ENCODE measurements at places on chromosomes 16 and 17.

GRCh38 chr17:71402661-71403141, 718.1 kb upstream of the SOX9 start:
- DNase-seq: no peak

- no peak for DNase-seq
Measured at GRCh38 chr17:47633996-47634395, 15.7 kb upstream of the KPNB1 start.

DNA sequence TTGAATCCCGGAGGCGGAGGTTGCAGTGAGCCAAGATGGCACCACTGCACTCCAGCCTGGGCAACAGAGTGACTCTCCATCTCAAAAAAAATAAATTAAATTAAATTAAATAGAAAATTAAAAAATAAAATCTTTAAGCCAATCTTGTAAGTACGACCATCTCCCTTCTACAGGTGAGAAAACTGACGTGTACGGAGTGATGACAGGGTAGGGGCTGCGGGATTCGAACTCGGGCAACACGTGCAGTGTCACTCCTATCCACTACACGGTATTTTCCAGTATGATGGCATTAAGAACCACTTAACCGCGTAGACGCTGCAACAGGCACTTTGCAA, 762 bp downstream of the WDR59 start:
- no peak for DNase-seq

- DNase-seq: no peak
Measured at GRCh38 chr16:76854234-76854633, 336.8 kb upstream of the MON1B start.

- DNase-seq: no peak
Measured at GRCh38 chr17:9258115-9259015, 237.1 kb downstream of the NTN1 start.

GRCh38 chr17:31392856-31393748, 1.6 kb downstream of the RAB11FIP4 start:
- DNase-seq: no peak

DNA sequence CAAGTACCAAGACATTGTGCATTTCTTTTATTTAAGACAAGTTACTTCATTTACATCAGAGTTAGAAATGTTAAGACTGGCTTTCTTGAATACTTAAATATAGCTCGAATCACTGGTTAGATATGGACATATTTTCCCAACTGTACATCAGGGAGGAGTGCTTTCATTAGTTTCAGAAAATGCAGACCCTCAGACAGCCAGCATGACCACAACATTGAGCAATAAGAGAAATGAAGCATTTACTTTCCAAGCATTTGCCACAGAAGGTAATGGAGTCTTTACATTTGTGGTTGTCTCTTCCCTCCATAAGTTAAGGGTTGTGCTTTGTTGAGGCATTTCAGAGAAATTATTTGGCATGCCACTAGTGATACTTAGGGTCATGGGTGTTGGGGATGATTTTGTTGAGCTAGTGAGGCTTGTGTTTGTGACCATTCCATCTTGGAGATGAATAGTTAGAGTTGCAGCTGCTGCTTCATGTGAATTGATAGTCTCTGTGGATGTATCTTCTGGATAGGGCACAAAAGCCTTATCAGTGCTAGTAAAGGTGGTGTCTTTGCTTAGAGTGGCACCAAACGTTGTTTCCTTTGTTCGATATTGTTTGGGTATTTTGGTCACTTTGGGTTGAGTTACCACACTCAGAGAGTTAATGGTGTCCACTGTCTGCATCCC, 2.1 kb downstream of the OMG start:
- no peak for DNase-seq

DNA sequence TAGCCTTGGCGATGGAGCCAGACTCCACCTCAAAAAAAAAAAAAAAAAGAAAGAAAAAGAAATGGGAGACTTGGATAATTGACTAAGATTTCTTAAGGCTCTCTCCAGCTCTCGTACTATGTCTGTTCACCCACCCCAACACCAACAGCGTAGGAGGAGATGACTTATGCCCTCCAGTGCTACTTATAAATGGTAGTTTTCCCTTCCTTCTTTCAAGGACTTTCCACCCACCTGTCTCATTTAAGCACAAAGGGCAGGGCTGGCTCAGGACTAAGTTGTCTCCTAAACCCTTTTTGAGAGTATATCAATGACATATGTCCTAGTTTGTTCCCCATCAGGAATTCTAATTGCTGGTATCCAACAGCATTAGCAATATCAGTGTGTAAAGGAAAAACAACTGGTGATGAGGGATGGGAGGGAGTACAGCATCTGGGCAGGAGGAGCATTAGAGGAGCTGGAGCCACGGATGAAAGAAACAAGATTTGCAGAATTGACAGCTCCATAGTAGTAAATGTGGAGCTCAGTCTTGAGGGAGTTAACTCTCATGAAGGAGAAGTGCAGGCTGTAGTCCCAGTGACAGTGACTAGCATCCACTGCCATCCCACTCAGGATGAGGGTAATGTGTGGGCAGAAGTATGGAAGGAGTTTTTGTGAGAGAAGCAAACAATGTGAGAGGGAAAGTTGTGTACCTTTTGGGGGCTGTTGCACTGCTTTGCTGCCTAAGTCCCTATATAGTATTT, 17.2 kb downstream of the UBE2Z start:
- DNase-seq: no peak

DNA sequence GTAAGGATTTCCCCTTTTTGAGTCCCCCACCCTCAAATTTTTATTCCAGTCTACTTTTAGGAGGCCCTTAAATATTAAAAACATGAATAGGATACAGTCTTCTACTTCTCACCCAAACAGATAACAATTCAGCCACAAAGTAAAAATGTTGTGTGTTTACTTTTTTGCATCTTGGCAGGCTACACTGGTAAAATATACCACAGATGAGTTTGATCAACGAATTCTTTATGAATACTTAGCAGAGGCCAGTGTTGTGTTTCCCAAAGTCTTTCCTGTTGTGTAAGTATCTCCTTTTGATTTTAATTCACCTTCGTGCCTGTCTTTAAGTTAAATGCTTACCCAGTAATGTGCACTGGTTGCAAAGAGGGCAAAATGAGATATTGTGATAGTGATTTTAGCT, 34.4 kb upstream of the RAB11FIP4 start:
- DNase-seq: no peak

DNA sequence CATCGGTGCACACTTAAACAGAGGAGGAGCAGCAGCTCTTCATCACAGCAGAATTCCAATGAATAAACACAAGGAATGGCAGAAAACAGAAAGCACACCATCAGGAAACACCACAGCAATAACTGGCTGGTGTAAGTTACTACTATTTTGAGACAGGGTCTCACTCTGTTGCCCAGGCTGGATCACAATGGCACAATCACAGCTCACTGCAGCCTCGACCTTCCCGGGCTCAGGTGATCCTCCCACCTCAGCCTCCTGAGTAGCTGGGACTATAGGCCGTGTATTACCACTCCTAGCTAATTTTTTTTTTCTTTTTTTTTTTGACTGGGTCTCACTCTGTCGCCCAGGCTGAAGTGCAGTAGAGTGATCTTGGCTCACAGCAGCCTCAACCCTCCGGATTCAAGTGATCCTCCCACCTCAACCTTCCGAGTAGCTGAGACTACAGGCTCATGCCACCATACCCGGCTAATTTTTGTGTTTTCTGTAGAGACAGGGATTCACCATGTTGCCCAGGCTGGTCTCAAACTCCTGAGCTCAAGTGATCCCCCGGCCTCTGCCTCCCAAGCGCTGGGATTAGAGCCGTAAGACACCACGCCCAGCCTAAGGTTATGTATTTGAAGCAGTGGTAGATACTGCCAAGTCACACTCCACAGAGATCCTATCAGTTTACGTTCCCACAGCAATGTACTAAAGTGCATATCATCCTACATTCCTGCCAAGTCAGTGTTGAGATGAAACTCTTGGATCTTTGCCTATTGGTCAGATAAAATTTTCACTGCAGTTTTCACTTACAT, 20.7 kb downstream of the TRAP1 start:
- no peak for DNase-seq

DNA sequence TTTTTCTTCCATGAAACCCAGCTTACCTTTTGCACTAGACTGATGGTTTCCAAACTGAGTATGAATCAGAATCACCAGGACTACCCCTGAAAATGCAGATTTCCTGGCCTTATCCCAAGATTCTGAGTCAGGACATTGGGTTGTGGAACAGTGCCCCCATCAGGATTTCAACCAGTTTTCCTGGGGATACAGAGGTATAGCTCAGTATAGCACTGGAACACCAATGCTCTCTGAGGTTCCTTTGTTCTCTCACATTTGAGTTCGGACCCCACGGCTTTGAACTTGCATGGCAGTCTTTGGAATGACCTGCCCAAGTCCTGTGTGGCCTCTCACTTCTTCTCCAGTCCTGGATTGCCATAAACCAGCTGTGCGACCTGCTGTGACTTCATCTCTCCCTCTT, 12.8 kb upstream of the CCL8 start:
- no peak for DNase-seq

DNA sequence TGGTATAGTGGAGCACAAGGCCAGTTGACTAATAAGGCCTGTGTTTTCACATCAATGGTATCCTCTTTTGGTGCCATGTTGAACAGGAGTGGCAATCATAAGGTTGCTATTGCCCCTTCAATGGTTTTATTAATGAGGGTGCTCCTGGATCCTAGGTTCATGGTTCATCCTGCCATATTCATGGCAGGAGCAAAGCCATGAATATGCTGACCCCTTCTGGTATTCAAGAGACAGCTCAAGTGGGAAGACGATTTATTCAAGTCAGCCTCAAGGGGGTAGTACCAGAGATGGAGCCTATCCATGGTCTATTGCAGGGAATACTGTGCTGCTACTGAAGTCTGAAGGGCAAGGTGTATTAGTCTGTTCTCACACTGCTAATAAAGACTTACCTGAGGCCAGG, 2.6 kb downstream of the ABCA9 start:
- DNase-seq: no peak

DNA sequence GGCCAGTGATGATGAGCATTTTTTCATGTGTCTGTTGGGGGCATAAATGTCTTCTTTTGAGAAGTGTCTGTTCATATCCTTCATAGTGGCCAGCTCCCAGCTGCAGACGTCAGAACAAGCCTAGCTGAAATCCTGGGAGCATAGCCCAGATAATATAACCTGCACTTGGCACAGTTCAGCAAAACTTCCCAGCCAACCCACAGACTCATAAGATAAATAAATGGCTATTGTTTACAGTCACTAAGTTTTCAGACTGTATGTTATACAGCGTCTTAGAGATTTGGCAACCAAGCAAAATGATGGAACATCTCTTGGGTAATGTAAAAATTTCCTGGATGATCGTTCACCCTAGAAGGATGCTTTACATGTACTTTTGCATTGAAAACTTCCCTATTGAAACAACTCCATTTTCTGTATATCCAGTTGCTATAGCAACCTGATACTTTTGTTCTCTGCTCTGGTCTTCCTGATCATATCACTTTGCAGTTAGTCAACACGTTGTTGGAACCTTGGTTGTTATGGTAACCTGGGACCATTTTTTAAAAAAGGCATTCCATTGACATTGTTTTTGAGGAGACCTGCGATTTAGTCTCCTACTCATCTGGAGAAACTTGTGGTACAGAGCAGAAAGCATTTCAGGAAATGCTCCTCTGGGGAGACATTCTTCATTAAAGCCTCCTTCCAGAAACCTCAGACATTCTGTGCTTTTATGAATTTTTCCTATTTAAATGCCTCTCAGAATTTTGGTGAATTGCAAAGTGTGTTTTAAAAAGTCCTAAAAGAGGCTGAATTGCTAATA, 378.7 kb downstream of the HS3ST4 start:
- no peak for DNase-seq

DNA sequence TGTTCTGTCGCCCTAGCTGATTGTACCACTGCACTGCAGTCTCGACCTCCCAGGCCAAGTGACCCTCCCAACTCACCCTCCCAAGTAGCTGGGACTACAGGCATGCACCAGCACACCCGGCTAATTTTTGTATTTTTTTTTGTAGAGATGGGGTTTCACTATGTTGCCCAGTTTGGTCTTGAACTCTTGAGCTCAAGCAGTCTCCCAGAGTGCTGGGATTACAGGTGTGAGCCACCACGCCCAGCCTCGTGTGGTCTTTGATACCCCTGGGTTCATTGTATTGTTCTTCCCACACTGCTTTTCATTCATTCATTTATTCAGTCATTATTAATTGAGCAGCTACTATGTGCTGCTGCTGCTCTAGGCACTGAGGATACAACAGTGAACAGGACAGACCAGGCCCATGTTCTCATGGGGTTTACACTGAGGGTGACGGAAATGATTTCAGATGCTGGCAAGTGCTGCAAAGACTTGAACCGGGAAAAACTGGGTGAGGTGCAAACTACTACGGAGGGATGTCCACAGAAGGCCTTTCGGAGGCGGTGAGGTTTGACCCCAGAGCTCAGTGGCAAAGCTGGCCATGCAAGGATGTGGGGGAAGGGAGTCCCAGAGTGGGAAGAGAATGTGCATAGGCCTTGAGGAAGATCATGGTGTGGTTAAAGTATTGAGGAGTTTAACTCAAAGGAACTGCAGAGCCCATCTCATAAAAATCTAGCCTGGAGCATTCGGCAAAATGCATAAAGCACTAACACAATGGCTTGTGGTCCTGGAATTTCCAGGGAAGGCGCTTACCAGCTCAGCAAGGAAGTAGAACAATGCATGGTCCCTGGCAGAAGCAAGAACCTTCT, 10.9 kb downstream of the ABCC1 start:
- DNase-seq: no peak

DNA sequence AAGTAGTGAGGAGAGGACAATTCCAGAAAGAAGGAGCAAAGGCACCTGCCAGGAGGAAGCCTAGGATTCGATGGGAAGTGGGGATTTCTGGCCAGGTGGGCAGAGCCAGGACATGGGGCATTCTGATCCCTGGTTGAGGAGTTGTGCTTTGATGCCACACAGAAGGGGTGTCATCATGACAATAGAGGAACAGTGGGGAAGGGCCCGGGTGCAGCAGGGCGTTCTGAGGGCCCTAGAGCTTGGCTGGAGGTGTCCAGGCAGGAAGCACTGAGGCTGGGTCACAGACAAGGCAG, 4.3 kb downstream of the EVPLL start:
- no peak for DNase-seq

GRCh38 chr17:58320163-58320558, 8.4 kb downstream of the TSPOAP1 start:
- DNase-seq: no peak

GRCh38 chr16:74297145-74297665, 591 bp downstream of the PSMD7 start:
- DNase-seq: no peak

GRCh38 chr17:42798011-42798382, 507 bp downstream of the COA3 start:
- no peak for DNase-seq

GRCh38 chr17:40953881-40954280, 12.9 kb downstream of the KRT39 start:
- DNase-seq: no peak

- DNase-seq: no peak
Measured at GRCh38 chr17:64092952-64093451, 36.9 kb downstream of the ERN1 start.

GRCh38 chr17:49664706-49665211, 13.1 kb downstream of the SPOP start:
- no peak for DNase-seq

GRCh38 chr16:11350519-11350918, 5.3 kb downstream of the RMI2 start:
- DNase-seq: no peak

- no peak for DNase-seq
Measured at GRCh38 chr16:83772806-83773205, 35.0 kb upstream of the HSBP1 start.

GRCh38 chr16:79402356-79402755, 198.2 kb downstream of the MAF start:
- DNase-seq: no peak

- no peak for DNase-seq
Measured at GRCh38 chr17:48293319-48294019, 136.5 kb downstream of the SKAP1 start.

GRCh38 chr16:87584271-87584670, 18.0 kb upstream of the JPH3 start:
- DNase-seq: no peak
